HAP-1 (cell line): ENCODE measurements at places on chromosomes 2 and 18.

DNA sequence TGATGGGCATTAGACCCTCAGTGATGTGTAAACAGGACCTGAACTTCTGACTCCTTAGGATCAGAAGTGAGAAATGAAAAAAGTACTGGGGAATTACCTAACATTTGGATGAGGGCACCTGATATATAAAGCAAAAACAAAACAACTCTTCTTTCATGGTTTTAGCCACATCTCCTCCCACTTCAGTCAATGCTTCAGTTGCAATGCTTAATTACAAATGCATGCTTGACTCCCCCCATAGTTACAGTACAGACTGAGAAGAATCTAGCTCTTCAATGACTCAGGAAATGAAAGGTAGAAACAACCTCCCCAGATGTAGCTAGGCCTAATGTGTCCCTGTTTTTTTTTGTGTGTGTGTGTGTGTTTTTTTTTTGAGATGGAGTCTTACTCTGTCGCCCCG lies 276.8 kb upstream of the POU3F3 start:
- no peak for DNase-seq

- DNase-seq = no peak
Measured at GRCh38 chr2:11901351-11902069, 155.1 kb downstream of the LPIN1 start.

DNA sequence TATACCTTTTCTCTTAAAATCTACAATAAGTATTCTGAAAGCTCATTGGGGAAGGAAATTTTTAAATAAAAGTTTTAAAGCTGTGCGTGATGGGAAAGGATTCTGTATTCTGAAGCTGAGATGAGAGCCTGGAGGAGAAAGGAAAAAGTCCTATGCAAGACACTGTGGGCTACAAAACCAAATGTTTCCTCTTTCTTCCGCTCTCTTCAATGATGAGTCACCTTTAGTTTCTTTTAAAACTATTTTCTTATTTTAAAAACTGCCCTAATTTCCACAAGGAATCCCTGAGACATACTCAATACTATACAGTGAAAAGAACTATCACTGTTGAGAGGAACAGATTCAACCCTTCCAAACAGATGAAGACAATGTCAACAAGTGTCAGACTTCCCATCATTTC lies 87.4 kb downstream of the INO80D start:
- no peak for DNase-seq

GRCh38 chr18:36522509-36522908 lies 225.0 kb downstream of the FHOD3 start:
- DNase-seq = no peak

DNA sequence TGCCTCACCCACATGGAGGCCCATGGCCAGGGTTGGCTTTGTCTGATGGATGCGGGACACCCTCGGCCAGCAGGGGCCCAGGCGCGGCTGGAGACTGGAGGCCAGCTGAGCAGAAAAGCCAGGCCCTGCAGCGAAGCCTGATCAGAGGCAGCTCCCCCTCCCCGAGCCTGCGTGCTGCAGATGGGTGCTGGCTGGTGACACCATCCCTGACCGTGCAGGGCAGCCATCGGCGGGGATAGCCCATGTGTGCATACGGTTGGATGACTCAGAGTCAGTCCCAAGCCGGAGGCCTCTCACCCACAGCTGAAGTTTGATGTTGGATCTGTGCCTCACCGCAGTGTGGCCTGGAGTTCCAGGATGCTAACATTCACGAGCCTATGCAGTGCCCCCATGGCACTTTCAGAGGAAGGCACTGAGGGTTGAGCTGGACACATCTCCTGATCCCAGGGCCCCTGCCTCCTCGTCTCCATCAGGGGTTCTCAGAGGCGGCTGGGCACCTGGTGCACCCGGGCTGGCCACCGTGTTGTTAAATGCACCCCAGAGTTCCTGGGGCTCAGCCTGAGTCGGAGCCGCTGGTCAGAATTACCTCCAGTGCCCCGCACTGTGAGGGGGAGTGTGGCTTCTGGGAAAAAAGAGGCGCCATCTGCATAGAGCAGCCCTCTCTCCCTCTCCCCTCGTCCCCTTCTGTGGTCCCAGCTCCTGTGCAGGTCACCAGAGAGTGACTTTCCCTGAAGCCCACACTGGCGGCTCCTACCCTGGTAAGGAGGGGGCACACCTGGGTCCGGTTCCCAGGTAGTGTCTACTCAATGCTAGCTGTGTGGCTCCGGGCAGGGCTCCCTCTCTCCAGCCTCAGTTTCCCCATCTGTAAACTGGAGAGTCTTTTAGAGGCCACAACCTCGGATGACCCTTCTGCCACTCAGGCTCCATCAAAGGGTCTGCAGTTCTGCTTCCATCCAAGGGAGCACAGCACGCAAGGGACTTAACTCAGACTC lies 19.4 kb upstream of the KIF1A start:
- DNase-seq = no peak
